Skeletal muscle cell (primary cell): ENCODE measurements at places on chromosomes 16 and 17.

- DNase-seq = no peak
Measured at GRCh38 chr17:80265205-80266068, 4.8 kb downstream of the RNF213 start.

- DNase-seq = peak; percentile 76
Measured at GRCh38 chr17:1787301-1787902, 25.5 kb downstream of the SERPINF1 start.

- no peak for DNase-seq
Measured at GRCh38 chr17:913207-913606, 66.4 kb downstream of the NXN start.

DNA sequence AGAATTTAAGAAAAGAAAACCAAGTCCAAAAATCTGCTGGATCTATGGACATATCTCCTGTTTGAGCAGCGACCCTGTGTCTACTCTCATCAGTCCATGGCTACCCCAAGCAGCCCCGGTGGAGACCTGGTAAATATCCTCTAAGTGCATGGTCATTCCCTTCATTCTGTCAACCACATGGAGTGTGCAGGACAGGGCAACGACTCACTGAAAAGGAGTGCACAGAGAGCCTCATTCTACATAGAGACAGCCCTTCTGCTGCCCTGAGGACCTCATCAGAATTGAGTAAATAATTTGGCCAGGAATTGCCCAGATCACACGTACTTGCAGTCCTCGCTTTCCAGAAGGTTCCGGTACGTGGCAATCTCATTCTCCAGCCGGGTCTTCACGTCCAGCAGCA lies 3.0 kb downstream of the KRT38 start:
- no peak for DNase-seq

DNA sequence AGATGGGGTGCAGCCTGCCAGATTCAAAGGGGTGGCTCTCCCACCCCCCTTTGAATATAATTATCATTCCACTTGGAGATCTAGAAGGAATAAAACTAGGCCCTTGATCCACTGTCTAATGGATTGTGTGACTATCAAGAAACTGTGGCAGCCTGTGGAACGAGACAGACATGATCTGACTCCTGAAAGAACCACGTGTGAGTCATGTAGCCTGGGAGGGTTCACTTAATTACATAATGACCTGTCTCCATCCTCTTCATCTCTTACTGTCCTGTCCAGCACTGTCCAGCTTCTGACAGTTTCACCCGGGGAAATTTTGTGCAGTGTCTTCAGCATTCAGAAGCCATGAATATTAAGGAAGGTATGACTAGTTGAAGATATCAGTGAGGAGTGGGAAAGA lies 43.3 kb upstream of the CDH13 start:
- DNase-seq = no peak

GRCh38 chr17:46028981-46029565 lies 30.0 kb downstream of the STH start:
- no peak for DNase-seq
